ENCODE measurements at places on chromosomes 2 and 18.

DNA sequence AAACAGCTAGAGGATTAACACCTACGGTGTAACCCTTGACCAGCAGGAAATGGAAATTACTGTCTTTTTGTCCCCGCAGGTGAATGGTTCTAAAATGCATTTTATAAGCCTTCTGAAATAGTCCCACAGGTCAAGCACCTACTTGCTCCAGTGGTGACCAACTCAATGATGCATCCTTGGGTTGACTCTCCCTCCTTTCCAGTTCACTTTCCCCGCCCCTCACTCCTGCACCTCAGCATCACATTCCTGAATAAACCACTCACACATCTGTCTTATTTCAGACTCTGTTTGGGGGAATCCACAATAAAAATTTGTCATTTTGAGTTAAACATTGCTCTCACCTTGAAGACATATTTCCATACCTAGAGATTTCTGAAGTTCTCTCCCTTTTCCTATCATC is 446.0 kb upstream of the TNP1 start:
- no peak for DNase-seq

DNA sequence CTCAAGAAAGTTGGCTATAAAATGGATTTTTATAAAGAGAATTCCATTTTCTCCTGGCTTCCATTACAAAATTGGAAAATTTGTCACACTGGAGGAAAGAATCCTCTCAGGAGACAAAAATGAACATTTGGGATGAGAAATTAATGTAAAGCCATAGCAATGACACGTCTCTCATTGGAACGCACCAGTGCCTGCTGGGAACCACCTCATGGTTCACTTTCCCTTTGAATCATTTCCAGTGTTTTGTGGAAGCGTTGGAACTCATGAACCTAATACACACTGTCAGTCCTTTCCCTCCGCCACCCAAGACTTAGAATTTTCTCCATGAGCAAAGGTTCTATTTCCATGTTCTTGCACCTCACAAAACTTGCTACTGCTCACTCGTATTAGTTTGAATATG is 21.0 kb upstream of the NRP2 start:
- no peak for DNase-seq

- peak; percentile 35 for DNase-seq
Observed at GRCh38 chr18:46677611-46678010, 20.6 kb upstream of the LOXHD1 start.

GRCh38 chr2:241595600-241596140 is 37.1 kb downstream of the BOK start:
- peak; percentile 30 for DNase-seq

GRCh38 chr2:223626716-223627115 is 24.6 kb upstream of the SCG2 start:
- peak; percentile 22 for DNase-seq

DNA sequence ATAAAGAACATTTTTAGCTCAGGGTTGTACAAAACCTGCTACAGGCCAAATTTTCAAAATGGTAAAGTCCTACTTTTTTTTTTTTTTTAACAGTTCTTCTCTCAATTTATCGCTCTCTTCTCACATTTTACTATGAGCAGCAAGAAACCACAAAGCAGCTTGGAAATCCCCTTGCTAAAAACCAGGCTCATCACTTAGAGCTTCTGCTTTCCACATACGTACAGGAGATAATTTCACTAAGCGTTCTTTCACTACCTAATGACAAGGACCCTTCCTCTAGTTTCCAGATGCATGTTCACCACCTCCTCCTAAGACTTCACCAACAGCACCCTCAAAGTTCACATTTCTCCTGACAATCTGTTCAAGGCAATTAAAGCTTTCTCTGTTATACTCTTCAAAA is 294.9 kb upstream of the CYRIA start:
- no peak for DNase-seq

DNA sequence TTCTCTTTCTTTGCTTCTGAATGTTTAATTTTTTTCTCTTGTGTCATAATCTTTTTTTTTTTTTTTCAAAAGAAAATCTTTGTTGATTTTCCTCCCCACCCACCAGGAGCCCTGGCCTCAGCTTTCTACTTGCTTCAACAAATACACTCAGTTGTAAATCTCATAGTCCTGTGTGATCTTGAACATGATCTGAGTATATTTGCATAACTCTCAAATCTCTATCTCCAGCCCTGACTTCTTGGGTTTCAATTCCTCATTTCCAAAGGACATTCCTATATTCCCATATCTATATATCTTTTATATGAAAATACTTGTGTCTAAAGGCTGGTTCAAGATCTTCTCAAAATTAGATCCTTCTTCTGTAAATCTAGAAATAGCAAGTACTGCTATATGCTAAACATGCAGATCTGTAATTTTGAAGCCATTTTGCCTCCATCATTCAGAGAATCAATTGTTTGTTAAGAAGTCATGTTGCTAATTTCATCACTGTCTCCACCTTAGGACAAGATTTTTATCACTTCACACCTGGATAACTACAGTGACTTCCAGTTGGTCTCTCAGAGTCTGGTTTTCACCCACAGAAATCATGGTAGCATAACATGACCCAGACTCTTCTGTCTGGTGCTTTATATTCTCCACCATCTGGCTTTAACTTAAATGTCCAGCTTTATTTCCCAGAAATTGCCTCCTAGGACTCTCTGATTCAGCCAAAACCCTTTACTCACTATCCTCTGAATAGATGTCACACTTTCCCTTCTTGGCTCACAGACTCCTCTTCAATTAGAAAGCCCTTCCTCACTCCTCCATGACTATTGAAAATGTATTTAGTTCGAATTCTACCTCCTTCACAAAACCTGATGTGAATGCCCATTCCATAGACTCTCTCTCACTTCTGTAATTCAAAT is 98.1 kb downstream of the ZEB2 start:
- DNase-seq: no peak

- no peak for DNase-seq
Observed at GRCh38 chr2:46361920-46362666, 64.9 kb downstream of the EPAS1 start.

DNA sequence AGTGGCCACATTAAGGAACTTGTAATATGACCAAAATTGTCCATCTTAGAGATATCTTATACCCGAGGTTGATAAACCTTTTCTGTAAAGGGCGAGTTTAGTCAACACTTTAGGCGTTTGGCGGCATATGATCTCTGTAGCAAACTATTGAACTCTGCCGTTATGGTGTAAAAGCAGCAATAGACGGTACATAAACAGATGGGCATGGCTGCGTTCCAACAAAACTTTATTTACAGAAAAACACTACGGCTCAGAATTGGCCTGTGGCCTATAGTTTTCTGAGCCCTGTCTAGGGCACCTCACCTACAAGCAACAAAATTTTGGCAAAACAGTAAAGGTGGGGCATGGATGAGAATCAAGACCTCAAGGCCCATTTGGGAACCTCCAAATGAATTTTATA is 121.9 kb upstream of the HAAO start:
- DNase-seq: no peak
